ENCODE measurements at places on chromosomes 12 and 14.

DNA sequence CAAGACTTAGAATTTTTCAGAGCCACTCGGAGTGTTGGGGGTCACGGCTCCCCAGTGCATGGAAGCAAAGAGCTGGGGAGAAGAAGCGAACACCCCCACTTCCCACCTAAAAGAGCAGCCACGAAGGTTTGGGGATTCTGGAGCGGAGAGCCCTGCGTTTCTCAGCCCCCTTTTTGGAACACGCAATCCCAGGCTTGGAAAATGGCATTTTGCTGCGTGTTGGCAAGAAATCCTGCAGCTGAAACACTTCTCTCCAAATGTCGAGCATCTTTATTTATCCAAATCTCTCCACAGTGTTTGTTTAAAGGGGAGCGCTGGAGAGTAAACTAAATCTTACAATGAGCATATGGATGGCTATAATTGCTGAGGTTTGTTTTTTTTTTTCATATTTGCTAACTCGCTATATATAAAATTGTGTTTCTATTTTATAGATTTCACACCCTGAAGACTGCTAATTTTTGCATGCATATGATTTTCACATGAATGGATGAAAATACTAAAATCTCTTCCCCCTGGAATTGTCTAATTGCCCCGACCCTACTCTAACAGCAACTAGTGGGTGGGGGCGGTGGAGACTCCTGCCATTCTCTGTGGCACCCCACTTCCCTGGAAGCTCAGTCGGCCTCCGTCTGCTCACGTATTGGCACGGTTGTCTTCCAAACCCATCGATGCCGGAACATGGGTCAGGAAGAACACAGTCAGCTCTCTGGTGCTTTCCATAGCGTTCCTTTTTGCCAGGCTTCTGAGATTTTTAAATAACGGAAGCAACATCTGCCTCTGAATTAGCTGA, 120.5 kb downstream of the GCH1 start:
- no peak for DNase-seq

DNA sequence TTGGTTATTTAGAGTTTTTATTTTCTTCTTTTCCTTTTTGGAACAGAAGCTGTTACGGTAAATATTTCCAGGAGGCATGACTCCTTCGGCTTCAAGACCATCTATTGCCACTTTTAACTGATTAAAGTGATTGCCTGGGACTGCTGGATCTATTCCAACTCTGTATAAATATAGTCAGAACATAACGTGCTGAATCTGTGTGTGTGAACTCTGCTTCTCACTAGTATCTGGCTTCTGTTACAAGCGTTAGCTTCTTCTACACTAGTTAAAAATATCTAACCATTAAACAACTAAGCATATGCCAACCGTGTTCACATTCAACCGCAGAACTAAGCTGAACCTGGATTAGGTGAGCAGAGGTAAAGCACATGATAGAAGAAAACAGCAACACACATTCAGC, 49.0 kb downstream of the TMTC1 start:
- no peak for DNase-seq

DNA sequence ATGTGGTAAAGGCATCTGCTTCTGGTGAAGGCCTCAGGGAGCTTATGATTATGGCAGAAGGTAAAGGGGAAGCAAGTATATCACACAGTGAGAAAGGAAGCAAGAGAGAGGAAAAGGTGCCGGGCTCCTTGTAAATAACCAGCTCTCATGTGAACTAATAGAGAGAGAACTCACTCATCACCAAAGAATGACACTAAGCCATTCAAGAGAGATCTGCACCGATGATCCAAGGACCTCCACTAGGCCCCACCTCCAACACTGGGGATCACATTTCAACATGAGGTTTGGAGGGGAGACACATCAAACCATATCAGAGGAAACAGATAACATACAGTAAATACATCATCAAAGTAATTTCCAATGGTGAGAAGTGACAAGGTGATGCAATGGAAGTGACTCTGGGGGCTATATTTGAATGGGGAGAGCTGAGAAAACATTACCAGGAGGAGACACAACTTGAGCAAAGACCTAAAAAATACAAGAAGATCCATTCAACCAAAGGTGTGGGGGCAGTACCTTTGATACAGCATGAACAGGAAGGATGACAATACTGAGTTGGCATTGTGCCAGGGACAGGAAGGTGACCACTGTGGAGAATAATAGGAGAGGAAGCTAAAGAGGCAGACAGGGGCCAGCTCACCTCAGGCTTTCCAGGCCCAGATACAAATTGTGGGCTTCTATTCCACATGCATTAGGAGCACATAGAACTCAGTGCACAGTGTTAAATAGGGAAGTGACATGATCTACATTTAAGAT, 134.4 kb upstream of the GRIP1 start:
- DNase-seq, result no peak

DNA sequence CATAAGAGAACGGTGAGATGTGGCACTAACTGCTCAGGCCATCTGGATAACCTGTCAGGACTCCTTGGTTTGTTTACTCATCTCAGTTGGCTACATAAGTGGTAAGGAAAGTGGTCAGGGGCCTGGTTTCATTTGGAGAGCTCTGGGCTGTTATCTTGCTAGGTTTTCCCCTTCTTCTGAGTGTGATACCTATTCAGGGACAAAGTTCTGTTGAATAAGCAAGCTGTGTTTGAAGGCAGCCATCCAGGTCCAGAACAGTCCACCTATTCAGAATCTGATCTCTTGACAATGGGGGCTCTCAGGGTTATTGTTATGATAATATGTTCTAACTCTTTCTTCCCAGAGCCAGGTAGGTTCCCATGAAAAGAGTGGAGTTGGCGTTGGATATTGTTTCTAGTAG, 194.9 kb downstream of the PAH start:
- DNase-seq, result no peak

DNA sequence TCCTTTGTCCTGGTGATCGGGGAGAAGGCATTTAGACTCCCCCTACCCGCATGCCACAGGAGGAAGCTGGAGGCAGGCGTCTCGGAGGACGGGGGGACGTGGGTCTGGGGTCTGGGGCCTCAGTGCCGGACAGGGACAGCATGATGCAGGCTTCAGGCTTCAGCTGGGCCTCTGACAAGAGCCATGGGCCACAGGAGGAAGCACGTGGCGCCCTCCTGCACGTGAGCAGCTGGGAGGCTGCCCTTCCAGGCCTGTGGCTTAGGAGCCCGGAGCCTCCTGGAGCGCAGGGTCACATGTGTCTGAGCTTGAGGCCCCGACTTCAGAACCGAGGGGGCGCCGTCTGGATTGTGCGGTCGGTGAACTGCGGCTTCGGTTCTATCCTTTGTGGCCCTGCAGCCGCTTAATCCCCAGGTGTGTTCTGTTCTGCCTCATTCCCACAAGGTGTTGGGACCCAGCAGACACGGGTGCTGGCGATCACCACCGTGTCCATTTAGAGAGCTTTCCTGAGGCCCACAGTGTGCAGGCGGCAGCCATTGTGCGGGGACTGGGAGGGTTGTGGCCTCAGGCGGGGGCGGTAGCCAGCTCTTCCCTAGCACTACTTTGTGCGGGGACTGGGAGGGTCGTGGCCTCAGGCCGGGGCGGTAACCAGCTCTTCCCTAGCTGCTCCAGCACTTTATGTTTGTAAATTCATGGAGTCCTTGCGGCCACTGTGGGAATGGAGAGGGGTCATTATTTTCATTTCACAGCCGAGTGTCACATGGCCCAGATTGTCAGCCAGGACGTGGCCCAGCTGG, 150.2 kb downstream of the ADGRD1 start:
- peak; percentile 38 for DNase-seq

- no peak for DNase-seq
These were observed 41.3 kb upstream of the PNMA1 start for GRCh38 chr14:73755434-73756014.

DNA sequence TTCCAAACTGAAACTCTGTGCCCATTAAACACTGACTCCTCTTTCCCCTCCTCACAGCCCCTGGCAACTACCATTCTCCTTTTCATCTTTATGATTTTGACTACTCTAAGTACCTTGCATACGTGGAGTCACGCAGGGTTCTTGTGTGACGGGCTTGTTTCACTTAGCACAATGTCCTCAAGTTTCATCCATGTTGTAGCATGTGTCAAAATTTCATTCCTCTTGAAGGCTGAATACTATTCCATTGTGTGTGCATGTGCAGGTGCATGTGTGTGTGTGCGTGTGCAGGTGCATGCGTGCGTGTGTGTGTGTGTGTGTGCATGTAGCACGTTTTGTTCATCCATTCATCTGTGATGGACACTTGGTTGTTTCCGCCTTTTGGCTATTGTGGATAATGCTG, 106.1 kb downstream of the ZFP36L1 start:
- no peak for DNase-seq

GRCh38 chr14:91681893-91682563, 49.9 kb downstream of the CATSPERB start:
- DNase-seq, result no peak

- DNase-seq, result no peak
These were observed 173.2 kb downstream of the BRMS1L start for GRCh38 chr14:35999294-35999693.

GRCh38 chr14:104076743-104077142, 8.8 kb upstream of the ASPG start:
- no peak for DNase-seq

GRCh38 chr12:56678852-56679251, 9.2 kb downstream of the PTGES3 start:
- no peak for DNase-seq

DNA sequence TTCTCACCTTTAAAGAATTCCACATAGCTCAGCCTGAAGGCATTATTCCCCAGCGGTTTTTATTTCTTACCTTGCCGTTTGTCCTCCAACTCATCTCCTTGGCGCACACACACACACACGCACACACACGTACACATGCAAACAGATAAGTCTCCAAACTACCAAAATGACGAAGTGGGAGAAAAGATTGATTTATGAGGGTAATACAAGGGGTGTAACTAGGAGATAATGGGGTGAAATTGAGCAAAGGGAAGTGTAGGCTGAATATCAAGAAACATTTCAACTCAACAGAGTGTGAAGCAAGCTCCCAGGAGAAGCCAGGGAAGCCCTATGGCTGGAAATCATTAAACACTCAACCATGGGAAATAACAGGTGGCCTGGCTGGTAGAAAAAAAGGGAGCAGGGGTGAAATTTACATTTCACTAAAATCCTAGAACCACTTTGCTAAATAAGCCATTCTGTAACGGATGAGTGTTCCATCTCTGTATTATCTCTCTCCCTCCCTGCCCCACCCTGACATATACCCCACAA, 41.0 kb downstream of the GRIN2B start:
- no peak for DNase-seq

DNA sequence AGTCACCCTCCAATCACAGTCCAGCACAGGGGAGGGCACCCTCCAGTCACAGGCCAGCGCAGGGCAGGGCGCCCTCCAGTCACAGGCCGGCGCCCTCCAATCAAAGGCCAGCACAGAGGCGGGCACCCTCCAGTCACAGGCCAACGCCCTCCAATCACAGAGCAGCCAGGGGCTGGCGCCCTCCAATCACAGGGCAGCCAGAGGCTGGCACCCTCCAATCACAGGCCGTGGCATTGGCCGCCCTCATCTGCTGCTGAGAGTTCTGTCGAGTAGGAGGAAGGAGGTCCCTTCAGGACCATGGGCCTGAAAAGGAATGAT, 26.6 kb downstream of the DDX51 start:
- DNase-seq, result no peak

GRCh38 chr14:50040401-50040775, 76.0 kb downstream of the VCPKMT start:
- no peak for DNase-seq

DNA sequence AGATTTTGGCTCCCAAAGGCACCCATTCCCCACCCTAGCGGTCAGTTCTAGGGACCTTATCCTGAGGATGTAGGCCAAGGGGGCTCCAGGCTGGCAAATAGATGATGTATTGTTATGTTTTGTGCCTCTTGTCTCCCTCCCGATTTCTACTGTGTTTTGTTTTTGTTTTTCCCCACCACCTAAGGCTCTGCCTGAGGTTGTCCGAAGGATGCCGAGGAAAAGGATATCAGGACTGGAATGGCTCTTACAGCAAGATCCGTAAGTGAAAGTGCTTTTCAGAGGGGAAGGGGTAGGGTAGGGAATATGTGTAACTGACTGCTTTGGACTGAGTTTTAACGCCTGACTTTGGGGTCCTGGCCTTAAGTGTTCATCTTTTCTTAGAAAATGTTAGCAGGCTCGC, 6.6 kb downstream of the FOXG1 start:
- DNase-seq, result no peak

DNA sequence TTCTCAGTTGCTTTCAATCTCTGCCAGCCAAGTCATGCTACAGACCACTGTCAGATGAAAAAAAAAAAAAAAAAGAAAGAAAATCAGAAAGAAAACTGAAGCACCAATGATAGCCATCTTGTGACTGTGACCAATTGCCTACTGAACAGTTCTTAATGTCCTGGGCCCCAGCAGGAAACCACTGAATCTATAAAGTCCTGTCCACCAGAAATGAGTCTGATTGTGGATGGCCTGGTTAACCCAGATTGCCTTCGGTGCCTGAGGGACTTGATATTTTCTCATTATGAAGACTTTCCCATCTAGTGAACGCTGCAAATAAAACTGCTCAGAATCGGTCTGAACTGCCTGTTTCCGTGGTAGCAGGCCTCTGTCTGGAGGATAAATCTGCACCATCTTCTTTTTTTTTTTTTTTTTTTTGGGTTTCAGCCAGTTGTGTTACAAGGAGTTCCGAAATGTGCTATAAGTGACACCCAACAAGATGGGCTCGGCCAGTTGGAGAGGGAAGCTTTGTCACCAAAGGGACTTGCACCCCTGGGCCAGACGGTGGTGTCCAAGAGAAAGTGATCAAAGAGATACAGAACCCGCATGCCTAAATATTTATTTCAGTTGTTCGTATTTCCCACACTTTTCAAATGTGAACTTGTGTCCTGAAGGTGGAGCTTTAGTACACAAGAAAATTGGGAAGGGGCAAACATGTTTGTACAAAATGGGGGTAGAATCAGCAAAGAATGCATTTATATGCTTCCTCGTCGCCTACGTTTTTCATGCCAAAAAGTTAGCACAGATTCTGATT, 3.0 kb upstream of the PLXNC1 start:
- no peak for DNase-seq

DNA sequence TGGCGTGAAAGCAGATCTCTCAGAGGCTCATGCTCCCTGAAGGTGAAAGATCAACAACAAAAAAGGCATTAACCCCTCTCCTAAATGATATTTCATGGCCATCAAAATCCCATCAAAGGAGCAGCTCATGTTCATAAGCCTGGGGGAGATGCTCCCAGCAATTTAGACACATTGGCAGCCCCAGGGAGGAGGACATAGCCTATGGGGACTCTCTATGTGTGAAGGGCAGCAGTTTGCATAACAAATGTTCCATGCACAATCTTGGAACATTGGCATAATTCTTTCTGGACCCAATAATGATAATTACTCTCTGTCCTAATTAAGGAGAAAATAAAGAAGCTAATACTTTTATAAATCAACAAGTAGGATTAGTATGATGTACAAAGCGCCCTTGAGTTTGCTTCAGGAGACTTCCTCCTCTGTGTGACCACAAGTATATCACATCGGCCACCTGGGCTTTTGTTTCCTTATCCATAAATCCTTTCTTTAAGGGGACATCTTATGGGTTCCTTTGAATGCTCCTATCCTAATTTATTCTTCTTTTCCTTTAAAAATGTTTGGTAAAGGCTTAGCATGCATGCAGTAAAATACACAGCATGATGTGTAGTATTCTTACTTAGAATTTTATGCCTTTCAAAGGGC, 161.9 kb upstream of the PLEKHG7 start:
- DNase-seq, result no peak

GRCh38 chr12:47715877-47716548, 9.3 kb downstream of the ENDOU start:
- no peak for DNase-seq
